ENCODE measurements at places on chromosomes 11 and 22.

DNA sequence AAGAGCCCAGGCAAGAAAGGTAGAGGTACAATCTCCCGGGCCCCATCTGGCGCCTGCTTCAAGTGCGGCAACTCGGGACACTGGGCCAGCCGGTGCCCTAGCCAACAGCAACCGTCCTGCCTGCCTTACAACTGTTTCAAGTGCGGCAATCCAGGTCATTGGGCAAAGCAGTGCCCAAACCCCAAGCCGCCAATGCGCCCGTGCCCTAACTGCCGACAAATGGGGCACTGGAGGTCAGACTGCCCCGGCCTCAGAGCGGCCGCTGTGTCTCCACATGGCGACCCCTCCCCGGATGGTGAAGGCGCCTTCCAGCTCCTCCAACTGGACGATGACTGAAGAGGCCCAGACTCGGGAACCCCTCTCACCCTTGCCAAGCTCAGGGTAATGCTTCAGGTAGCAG, 11.4 kb upstream of the OR56A3 start:
- no peak for DNase-seq

- DNase-seq: no peak
Observed at GRCh38 chr22:46346680-46347405, 11.3 kb downstream of the TRMU start.

DNA sequence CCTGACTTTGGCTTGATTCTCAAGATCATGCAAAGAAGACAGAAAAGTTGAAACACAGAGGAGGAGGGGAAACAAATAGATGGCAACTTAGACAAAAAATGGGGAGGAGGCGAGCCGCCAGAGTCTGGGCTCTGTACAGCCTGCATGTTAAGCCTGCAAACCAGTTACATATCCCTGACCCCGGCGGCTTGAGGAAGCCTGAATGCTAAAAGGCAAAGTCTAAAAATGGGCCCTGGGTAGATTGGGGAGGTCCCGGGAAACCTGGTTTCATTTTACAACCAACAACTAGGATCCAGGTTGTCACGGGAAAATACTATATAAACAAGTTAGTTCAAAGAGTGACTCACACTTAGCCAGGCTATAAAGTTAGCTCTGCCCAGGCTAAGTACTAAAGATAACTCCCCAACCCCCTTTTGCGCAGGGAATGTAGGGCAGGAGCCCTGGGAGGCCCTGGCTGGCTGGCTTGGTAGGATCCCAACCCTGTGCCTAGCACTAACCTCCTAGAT, 18.8 kb upstream of the ZBTB16 start:
- DNase-seq: peak; percentile 79

DNA sequence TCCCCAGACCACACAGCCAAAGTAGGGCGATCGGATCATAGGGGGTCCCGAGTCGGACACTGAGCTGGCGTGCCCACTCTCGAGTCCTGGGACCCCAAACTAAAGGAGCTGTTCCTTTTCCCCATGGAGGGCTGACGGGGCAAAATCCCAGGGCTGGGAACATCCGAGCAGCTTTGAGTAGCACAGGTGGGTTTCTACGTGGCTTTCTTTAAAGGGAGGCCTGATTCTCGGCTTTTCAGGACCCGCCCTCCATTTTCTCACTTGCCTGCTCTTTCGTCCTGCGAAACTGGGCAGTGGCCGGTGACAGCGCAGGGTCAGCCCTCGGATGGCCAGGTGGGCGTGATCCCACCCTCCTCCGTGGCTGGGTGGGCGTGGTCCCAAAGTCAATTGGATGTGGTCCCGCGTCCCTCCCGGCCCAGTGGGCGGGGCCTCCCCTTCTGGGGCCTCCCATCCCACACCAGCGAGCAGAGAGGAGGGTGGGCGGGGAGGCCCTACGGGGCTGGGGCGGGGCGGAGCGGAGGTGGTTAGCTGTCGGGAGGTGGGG, 17.5 kb upstream of the TXNRD2 start:
- DNase-seq: no peak

- DNase-seq: no peak
Observed at GRCh38 chr11:110710628-110711381, 1.4 kb downstream of the ARHGAP20 start.

DNA sequence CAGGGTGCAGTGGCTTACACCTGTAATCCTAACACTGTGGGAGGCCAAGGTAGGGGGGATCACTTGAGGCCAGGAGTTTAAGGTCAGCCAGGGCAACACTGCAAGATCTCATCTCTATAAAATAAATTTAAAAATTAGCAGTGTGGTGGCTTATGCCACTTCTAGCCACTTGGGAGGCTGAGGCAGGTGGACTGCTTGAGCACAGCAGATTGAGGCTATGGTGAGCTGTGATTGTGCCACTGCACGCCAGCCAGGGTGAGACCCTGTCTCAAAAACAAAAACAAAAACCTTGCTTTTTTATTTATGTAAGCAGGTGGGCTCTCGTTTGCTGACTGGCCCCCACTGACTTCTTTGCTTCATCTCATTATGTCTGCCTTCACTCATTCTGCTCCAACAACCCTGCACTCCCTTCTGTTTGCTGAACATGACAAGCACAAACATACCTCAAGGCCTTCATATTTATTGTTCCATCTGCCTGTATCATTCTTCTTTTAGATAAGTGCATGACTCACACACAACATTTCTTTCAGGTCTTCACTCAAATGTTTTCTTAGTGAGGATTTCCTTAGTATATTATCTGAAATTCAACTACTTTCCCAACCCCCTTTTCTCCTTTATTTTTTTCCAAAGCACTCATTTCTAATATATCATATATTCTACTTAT, 32.4 kb upstream of the CLNS1A start:
- no peak for DNase-seq

DNA sequence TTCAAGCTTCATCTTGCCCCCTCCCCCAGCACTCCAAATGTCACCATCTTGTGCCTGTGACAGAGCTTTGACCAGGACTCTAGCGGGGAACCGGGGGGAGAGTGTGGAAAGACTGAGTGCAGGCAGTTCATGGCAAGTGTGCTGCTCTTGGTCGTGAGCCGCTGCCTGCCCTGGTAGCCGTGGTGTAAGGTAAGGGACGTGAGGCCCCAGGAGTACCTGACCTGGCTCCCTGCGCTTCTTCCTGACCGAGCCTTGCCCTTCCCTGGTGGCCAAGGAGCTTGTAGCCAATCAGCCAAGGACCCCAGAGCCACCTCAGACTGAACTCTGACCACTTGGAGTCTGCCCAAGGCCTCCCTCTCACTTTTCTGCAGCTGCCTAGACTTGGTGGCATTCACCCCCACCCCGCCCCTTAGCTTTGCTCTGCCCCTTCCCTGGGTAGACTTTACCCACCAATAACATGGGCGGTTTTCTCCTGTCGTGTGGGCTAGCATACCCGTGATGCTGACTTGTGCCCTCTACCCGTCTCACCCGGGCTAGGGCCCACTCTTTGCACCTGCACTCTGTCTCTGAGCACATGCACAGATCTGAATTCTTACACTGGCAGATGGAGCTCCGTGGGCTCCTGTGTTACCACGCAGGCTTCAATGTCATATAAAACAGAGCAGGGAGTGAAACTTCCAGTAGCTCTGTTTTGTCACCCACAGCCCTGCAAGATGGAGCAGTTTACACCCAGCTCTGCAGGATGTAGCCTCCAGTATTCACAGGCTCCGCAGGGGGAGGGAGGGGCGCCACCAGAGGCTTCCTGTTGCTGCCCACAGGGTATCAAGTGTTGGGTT, 1.5 kb downstream of the DGKZ start:
- DNase-seq: no peak

DNA sequence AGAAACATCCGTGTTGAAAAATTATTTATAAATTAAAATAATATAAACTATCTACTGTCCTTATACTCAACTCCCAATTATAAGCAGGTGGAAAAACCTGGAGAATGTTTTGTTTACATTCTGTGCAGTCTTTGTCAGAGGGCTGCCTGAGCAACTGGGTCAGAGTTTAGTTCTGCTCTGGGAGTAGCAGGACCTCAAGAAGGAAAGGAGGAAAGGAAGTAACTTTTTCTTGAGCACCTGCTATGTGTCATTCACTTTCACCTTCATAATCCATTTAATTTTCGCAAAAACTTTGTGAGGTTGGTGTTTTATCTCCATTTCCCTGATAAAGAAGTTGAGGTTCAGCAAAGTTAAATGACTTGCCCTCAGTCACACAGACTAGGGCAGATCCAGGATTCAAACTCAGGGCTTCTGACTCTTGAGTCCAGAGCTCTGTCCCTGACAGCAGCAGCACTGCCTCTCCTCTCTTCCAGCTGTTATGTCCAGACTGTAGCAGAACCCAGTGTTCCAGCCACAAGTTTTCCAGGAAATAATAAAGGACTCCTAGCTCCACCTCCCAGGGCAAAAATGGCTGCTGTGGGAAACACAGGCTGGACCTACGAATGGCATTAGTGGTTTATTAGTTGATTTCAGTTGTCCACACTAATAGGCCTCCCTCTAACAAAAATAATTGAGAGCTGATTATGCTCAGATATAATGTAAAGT, 6.4 kb downstream of the CD3E start:
- DNase-seq: no peak

- DNase-seq: no peak
Observed at GRCh38 chr22:23698094-23698493, 7.3 kb downstream of the RGL4 start.

DNA sequence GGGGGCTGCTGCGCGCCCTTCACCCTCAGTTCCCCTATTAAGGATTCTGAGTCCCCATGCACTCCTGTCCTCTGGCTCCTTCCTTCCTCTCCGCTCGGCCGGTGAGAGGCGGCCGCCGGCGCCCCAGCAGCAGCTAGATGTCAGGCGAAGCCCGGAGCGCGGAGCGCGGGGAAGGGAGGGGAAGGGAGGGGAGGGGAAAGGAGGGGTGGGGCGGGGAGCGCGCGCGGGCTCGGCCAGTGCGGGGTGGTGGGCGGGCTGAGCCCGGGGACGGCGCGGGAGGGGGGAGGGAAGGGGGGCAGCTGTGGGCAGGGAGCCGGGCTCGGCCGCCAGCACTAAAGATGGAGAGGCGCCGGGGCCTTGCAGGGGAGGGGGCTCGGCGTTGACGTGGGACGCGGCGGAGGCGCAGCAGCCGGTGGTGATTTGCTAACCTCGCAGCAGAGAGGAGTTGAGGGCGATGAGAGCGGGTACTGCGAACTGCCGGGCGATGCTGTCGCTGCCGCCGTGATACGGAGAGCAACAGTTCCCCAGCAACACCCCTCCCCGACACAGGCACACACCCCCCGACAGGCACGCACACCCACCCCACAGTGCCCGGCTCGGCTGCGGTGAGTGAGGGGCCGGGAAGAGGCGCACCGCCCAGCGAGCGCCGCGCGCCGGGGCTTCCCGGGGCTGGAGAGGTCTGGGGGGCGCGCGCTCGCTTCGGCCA, at the start of gene ZBTB16:
TSS of gene ZBTB16 (plus strand) at position 434 of the 706 bp plus-strand sequence. CDS start 3,590 bp downstream, outside the sequence.
- DNase-seq: no peak

GRCh38 chr11:128240546-128240945, 346.8 kb downstream of the ETS1 start:
- DNase-seq: no peak

- DNase-seq: no peak
Observed at GRCh38 chr22:39645532-39645931, 75.0 kb downstream of the CACNA1I start.

DNA sequence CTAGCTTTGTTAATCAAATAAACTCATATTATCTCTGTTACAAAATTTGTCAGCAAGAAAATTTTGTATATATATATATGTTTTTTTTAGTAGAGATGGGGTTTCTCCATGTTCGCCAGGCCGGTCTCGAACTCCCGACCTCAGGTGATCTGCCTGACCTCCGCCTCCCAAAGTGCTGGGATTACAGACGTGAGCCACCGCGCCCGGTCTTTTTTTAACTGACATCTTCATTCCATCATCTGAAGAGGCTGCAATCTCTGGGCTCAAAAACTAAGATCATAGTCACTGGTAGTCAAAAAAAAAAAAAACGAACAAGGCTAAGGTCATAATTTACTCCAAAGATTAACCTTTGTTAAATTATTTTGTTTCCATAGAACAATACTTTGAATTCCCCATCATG, 5.3 kb upstream of the KLHDC7B start:
- DNase-seq: no peak

- DNase-seq: no peak
Observed at GRCh38 chr11:47711816-47712215, 3.4 kb downstream of the AGBL2 start.

DNA sequence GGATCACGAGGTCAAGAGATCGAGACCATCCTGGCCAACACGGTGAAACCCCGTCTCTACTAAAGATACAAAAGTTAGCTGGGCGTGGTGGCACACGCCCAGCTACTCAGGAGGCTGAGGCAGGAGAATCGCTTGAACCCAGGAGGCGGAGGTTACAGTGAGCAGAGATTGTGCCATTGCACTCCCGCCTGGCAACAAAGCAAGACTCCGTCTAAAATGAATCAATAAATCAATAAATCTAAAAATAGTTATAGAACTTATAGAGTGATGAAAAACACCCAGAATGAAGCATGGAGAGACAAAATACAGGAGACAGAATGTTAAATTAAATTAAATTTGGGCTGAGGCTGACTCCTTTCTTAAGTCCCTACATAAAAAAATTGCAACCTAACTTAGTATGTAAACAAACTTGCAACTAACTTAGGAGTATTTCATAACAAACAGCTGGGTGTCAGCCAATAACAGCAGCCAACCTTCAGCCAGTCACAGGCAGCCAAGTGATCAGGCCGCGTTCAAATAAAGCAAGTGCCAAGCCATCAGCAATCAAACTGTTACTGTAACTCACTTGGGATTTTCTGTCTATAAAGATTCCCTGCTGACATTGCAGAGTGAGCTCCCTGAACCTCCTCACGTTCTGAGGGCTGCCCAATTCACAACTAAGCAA, 7.3 kb upstream of the TP53AIP1 start:
- no peak for DNase-seq

- no peak for DNase-seq
Observed at GRCh38 chr11:71108013-71108865, 144.1 kb downstream of the SHANK2 start.

- DNase-seq: no peak
Observed at GRCh38 chr11:65863889-65864705, 3.9 kb downstream of the MUS81 start.

DNA sequence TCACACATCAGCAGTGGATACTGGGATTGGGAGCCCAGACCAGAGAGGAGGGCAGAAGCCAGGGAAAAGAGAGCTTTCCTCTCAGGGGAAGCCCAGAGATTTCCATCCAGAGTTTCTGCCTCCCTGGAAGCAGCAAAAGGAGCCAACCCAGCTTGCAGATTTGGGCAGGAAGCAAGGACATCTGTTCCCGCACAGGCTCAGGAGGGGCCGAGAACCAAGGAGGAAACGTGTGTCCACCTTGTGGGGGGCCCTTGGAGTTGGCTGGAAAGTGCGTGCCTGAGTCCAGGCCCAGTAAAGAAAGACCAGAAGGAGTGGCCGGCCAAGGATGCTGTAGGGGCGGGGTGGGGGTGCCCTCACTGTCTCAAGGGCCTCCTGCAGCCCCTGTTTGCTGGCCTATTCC, 6.0 kb upstream of the NPTXR start:
- no peak for DNase-seq

- no peak for DNase-seq
Observed at GRCh38 chr22:37932821-37933578, 20.4 kb downstream of the C22orf23 start.

Data from LoVo (cell line).